Adipose tissue (tissue), 3 donors: ENCODE measurements at places on chromosomes 7 and 10. TPM values are rescaled to one million over a fixed set of nuclear protein-coding genes. Genes with fewer than 3 reads are reported as not detected.

Gene RASSF4
- polyA plus RNA-seq: 32.7 TPM

Gene LDB3
- polyA plus RNA-seq: 1.9 TPM

Gene CDHR1
- polyA plus RNA-seq: 0.06 TPM

Gene ST8SIA6
- 0.56 TPM for polyA plus RNA-seq

Gene H2AZ2
- polyA plus RNA-seq: 123 TPM

Gene TRIM73
- 4.8 TPM for polyA plus RNA-seq

Gene HGF
- 5.1 TPM for polyA plus RNA-seq

Gene CLRN3
- polyA plus RNA-seq: not detected

Gene SLC18A3
- 0.02 TPM for polyA plus RNA-seq

Gene WDR11
- 20.1 TPM for polyA plus RNA-seq

Gene CD36
- polyA plus RNA-seq: 612 TPM

Gene SH2B2
- 2.4 TPM for polyA plus RNA-seq

Gene CCDC3
- polyA plus RNA-seq: 51.9 TPM

Gene EPHA1
- polyA plus RNA-seq: 0.89 TPM

Gene WAC
- 26.7 TPM for polyA plus RNA-seq
